ENCODE measurements at places on chromosomes 12 and 14. TPM values are rescaled to one million over a fixed set of nuclear protein-coding genes. Genes with fewer than 3 reads are reported as not detected.

DNA sequence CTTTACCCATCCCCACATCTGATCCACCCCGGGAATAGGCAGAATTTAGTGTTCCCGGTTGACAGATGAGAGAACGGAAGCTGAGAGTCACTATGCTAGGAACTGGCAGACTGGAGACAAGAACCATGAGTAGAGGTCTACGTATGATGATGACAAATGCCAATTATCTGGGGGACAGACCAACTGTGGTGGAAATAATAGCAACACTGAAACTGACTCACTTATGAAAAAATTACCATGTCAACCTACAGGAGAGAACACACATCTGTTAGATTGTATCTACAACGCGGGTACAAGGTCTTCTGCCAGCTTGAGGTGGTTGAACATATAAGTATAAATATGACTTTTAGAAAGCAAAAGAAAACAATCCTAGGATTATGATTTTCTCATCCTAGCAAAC lies 15.4 kb upstream of the SELPLG start:
- H3K27ac ChIP-seq, result no peak overlapping the region
- H3K4me3 ChIP-seq, result no peak overlapping the region
- no peaks in the 10 kb centered on the region for H3K4me1 ChIP-seq
- peaks cover 1% of the 10 kb centered on the region for H3K36me3 ChIP-seq

- H3K27ac ChIP-seq, result no peak overlapping the region
- DNase-seq, result no peak
- H3K4me3 ChIP-seq, result no peak overlapping the region
- no peaks in the 10 kb centered on the region for H3K36me3 ChIP-seq
- H3K4me1 ChIP-seq, result peaks cover 4% of the 10 kb centered on the region
- H3K27me3 ChIP-seq, result no peaks in the 10 kb centered on the region
Measured at GRCh38 chr12:132284071-132284826, 45.1 kb downstream of the GALNT9 start.

GRCh38 chr12:24027352-24027751 lies 77.9 kb upstream of the SOX5 start:
- no peak for DNase-seq
- H3K4me3 ChIP-seq, result no peak overlapping the region
- peaks cover 5% of the 10 kb centered on the region for H3K4me1 ChIP-seq
- no peak overlapping the region for H3K27ac ChIP-seq
- H3K36me3 ChIP-seq, result no peaks in the 10 kb centered on the region

DNA sequence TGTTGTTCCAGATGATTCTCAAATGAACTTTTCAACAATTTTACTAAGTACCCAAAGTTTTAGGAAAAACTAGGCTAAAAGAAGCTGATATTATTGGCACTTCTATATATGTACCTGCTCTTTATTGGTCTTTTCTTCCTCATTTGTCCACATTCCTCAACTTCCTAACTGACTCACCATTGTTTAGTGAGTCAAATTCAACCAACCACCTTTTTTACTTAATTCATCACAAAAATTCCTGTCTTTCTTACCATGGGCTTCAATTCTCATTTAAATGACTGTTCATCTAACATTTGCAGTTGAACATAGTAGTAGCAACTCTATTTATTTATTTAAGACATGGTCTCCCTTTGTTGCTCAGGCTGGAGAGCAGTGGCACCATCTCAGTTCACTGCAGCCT lies 47.6 kb upstream of the SLC2A13 start:
- no peaks in the 10 kb centered on the region for H3K4me1 ChIP-seq
- H3K27me3 ChIP-seq, result no peaks in the 10 kb centered on the region
- H3K36me3 ChIP-seq, result no peaks in the 10 kb centered on the region
- no peak overlapping the region for H3K4me3 ChIP-seq

GRCh38 chr12:53467880-53468279 lies 16.0 kb downstream of the PCBP2 start:
- DNase-seq, result peak; percentile 7
- H3K4me3 ChIP-seq, result no peak overlapping the region
- H3K27me3 ChIP-seq, result no peaks in the 10 kb centered on the region
- peaks cover 15% of the 10 kb centered on the region for H3K36me3 ChIP-seq

DNA sequence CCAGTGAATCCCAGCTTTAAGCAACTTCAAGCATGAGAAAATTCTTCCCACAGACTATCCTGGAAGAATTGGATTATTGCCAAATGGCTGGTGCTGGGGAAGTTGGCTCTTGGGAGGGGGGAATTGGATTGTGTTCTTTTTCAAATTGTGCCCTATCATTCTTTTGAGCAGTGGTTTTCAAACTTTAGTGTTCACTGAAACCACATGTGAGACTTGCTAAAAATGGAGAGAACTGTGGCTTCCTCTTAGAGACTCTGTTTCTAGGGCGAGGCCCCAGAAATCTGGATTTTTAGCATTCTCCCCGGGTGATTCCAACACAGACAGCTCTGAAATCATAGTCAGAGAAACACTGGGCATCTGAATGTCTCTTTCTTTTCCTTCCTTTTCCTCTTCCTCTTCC lies 14.3 kb upstream of the OTUB2 start:
- no peaks in the 10 kb centered on the region for H3K27me3 ChIP-seq
- no peaks in the 10 kb centered on the region for H3K36me3 ChIP-seq
- no peak for DNase-seq
- no peak overlapping the region for H3K27ac ChIP-seq

GRCh38 chr14:24673059-24673458 lies 39.1 kb upstream of the GZMB start:
- no peaks in the 10 kb centered on the region for H3K27me3 ChIP-seq
- no peak overlapping the region for H3K4me3 ChIP-seq
- H3K36me3 ChIP-seq, result no peaks in the 10 kb centered on the region
- no peak for DNase-seq
- H3K4me1 ChIP-seq, result no peaks in the 10 kb centered on the region

DNA sequence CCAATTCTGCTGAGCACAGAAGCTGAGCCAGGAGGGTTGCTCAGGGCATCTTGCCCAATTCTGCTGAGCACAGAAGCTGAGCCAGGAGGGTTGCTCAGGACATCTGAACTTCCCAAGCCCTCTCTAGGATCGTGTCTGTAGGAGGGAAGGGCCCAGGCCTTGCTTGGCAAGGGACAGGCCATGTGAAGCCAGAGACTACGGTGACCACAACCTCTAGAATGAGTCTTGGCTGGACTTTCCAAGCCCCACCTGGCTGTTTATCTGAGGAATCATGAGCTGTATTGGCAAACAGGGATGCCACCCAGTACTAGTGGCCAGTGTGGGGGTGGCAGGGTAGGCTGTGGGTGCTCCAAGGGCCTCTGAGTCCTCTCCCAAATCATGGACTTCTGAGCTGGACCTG lies 7.7 kb upstream of the SERPINA6 start:
- H3K27ac ChIP-seq, result no peak overlapping the region
- peaks cover 4% of the 10 kb centered on the region for H3K4me1 ChIP-seq
- H3K27me3 ChIP-seq, result no peaks in the 10 kb centered on the region
- H3K4me3 ChIP-seq, result no peak overlapping the region
- no peak for DNase-seq

DNA sequence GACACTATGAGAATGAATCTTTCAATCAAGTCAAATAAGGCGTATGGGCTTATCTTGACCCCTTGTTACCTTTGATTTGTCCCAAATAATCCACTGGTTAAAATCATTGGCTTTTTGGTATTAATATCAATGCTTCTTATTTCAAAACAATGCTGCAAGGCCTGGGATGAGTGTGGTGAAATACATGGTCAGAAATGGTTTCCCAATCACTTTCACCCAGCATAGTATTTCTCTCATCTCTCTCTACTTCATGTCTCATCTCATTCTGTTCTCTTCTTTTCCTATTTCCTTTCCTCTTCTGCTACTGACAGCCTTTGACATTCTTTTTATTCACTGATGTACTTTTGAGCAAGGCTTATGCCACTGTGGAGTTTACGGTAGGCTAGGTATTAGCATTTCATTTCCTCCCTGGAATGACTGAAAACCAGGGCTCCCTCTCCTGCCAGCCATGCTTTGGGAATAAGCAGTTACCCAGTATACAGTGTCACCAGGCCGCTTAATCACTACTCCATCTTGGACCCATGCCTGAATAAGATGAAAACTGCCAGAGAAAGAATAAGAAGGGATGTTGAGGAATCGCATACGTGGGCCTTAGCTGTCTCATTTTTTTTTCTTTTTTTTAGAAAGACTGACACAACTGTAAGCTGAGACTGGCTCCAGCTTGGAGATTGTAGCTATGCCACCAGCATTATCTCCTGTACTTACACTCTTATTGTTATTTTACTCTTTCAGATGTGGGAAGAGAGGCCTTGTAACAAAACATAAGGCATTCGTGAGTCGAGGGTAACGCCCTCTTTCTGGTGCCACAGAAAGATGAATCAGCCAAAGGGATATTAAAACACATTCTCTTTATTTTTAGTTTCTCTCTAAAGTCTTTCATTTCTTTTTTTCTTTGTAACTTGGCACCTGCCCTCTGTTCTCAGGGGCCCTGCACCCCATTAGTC lies 53.5 kb downstream of the IGF1 start:
- no peak overlapping the region for H3K4me3 ChIP-seq
- no peaks in the 10 kb centered on the region for H3K4me1 ChIP-seq
- no peaks in the 10 kb centered on the region for H3K36me3 ChIP-seq
- no peaks in the 10 kb centered on the region for H3K27me3 ChIP-seq
- DNase-seq, result no peak
- no peak overlapping the region for H3K27ac ChIP-seq

DNA sequence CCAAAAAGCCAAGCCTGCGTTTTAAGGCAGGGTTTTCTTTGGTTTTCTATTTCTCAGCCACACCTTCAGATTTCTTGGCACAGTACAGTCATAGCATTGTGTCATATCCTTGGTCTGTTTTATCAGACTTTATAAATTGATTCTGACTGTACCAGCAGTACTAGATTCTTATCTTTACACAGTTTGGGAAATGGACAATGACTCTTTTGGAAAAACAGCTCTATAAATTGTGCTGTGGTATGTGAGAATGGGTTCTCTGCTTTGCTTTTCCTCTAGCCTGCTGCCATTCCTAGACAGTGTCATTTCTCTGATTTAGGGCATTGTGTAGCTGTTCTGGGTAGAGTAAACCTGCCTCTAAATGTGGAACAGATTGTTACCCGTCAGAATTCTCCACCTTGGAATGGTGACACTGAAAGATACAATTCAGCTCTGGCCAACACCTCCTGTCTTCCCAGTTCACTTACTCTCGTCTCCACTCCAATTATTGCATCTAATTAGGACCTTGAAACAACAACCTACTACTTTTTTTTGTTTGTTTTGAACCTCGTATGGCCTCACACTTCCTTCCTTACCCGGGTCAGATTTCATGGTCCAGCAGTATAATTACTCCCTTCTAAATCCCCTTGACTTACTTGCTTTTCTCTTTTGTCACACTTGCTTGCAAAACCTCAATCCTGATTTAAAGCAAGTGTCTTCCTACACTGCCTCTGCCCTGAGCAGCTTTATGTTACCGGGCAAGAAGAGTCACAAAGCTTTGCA lies 226.3 kb downstream of the ERC1 start:
- H3K27me3 ChIP-seq, result no peaks in the 10 kb centered on the region
- no peak overlapping the region for H3K4me3 ChIP-seq
- no peak overlapping the region for H3K27ac ChIP-seq
- no peaks in the 10 kb centered on the region for H3K36me3 ChIP-seq
- peaks cover 13% of the 10 kb centered on the region for H3K4me1 ChIP-seq
- no peak for DNase-seq

- no peak for DNase-seq
- H3K27ac ChIP-seq, result peak overlapping the region; percentile 80
- peaks cover 34% of the 10 kb centered on the region for H3K4me1 ChIP-seq
- H3K36me3 ChIP-seq, result no peaks in the 10 kb centered on the region
- no peaks in the 10 kb centered on the region for H3K27me3 ChIP-seq
- no peak overlapping the region for H3K4me3 ChIP-seq
Measured at GRCh38 chr12:106274012-106274411, 26.2 kb upstream of the CKAP4 start.

- 0 out of 2 replicates have a peak, but pooled peaks cover 7% of the 10 kb centered on the region for H3K4me1 ChIP-seq
- no peaks in the 10 kb centered on the region for H3K27me3 ChIP-seq
- H3K4me3 ChIP-seq, result no peak overlapping the region
- no peaks in the 10 kb centered on the region for H3K36me3 ChIP-seq
Measured at GRCh38 chr12:102690253-102690652, 209.9 kb upstream of the IGF1 start.

- no peaks in the 10 kb centered on the region for H3K36me3 ChIP-seq
- peak overlapping the region; percentile 53 for H3K4me3 ChIP-seq
- H3K27me3 ChIP-seq, result no peaks in the 10 kb centered on the region
- DNase-seq, result peak; percentile 52
- H3K4me1 ChIP-seq, result peaks cover 10% of the 10 kb centered on the region
Measured at GRCh38 chr12:70366581-70367257, 629 bp downstream of the KCNMB4 start.

- H3K4me3 ChIP-seq, result no peak overlapping the region
- no peaks in the 10 kb centered on the region for H3K36me3 ChIP-seq
- no peaks in the 10 kb centered on the region for H3K4me1 ChIP-seq
- no peak for DNase-seq
Measured at GRCh38 chr14:29240066-29240465, 473.5 kb downstream of the FOXG1 start.

Gene SPTLC2
- 45.8 TPM for total RNA-seq

Gene TAS2R30
- total RNA-seq, result 5.8 TPM

Gene USP44
- total RNA-seq, result 0.14 TPM

Gene COX8C
- not detected for total RNA-seq

Gene GPR84
- total RNA-seq, result not detected

Gene FOXG1
- total RNA-seq, result not detected

Gene A2ML1
- not detected for total RNA-seq

Gene IL31
- not detected for total RNA-seq

Gene CCDC175
- not detected for total RNA-seq

Gene NCOR2
- 250 TPM for total RNA-seq

Gene PMCH
- not detected for total RNA-seq

Gene CSRP2
- total RNA-seq, result 27.9 TPM

Gene LTBR
- 197 TPM for total RNA-seq

Gene RIMBP2
- not detected for total RNA-seq

Gene KRT5
- 0.50 TPM for total RNA-seq

Gene GPHN
- total RNA-seq, result 12.4 TPM

Gene MSI1
- 21.7 TPM for total RNA-seq
